Renal cortical epithelial cell (primary cell): ENCODE measurements at places on chromosomes 12 and 14.

DNA sequence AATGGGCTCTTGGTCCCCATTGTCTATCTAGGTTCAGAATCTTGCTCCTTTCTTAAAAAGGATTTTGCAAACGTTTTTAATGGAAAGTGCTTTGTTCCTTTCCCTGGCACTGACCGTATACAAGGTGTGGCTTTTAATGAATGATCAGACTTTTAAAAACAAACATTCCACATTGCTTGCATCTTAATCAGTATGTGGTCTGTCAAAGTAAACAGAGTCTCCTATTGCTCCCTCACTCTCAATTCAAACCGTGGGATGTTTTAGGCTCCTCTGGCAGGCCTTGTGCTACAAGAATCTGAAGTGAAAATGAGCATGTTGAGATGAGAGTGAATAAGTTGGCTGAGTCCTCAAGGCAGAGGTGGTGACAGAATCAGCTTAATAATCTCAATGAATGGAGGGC, 107.0 kb downstream of the VRK1 start:
- DNase-seq: peak; percentile 76

GRCh38 chr12:33676866-33677265, 237.2 kb upstream of the SYT10 start:
- DNase-seq: no peak

DNA sequence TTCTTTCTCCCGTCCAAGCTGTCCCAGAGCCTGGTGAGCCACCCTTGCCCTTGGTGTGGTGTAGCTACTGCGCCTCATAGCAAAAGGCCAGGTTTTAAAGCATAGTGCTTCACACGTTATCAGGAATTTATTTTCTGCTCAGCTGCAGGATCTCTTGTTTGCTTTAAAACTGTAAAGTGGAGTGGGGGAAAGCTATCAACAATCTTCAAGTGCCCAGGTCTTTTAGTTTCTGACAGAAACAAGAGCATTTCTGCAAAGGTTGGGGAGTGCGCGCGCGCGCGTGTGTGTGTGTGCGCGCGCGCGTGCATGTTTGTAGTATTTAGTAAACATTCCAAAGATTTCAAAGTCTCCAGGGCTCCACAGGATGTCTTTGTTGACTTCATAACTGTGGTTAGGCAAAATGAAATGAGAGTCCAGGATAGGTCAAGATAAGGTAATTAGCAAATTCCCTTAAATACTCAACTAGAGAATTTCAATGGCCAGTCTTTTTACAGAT, 45.5 kb downstream of the EML1 start:
- peak; percentile 57 for DNase-seq

- DNase-seq: no peak
Observed at GRCh38 chr14:30295980-30296379, 263.0 kb upstream of the G2E3 start.

DNA sequence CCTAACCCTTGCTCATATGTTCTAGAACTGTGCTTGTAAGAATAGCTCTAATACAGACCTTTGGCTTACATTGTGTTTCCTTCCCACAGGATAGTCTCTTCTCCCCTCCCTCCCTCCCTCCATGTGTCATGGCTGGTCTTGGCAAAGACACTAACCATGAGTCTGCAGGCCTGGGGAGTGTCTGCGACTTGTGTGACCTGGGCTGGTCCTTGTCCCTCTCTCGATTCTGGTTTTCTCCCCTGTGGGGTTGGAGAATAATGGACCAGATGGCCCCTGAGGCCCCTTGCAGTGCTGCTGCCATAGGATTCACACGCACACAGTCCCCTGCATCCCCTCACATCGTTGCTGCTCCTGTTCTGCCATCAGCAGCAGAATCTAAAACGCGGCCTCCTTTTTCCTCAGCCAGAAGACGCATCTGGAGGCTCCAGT, 30.3 kb downstream of the DEGS2 start:
- DNase-seq: no peak

DNA sequence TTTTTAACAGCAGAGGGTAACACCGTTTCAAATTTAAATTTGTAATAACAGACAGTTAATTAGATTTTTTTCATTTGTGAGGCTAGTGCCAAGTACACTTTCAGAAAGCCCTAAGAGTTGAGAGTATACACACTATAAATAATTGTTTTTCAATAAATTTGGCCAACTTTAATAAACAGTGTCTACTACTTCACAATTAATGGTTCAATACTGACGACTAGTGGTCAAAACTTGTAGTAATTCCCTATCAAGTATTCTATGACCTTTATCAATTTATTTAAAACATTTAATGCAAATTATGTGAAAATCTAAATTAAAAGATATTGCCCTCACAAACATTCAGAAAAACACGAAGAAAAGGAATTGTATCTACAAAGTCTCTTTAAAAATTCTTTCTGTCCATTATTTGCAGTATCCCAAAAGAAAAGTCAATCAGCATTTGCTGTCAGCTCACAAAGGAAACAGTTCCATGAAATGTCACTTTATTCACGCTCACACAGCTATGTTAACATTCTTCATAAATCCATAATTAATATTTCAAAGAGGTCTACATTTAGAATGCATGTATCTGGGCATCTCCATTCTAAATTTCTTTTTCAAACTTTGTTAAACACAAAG, 91.2 kb downstream of the CEP128 start:
- peak; percentile 52 for DNase-seq

- peak; percentile 59 for DNase-seq
Observed at GRCh38 chr12:57148469-57149244, 1.2 kb upstream of the LRP1-AS start.

DNA sequence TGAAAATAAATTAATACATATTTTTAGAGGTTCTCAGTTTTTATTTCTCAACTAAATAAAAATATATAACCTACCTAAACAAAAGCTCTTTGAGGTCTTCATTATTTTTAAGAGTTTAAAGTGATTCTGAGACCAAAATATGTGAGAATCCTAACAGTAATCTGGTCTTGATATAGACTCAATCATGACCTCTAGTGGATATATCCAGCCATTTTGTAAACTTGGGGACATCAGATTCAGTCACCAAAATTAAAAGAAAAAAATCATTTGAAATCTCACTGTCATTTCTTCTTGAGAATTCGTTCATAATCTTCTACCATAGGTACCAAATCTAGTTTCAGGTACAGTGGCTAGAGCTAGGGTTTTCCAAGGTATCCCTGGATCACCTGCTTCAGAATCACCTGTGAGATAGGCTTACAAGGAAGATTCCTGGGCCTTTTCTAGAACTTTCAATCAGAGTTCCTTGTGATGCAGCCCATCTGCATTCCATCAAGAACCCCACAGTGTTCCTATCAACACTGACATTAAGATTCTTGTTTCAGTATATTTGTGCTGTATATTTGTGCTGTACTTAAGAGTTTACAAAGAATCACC, 214.9 kb downstream of the ADAMTS20 start:
- DNase-seq: peak; percentile 65

GRCh38 chr14:100398044-100398443, 74.9 kb downstream of the SLC25A47 start:
- peak; percentile 85 for DNase-seq

GRCh38 chr14:53236708-53237107, 83.6 kb upstream of the DDHD1 start:
- no peak for DNase-seq

DNA sequence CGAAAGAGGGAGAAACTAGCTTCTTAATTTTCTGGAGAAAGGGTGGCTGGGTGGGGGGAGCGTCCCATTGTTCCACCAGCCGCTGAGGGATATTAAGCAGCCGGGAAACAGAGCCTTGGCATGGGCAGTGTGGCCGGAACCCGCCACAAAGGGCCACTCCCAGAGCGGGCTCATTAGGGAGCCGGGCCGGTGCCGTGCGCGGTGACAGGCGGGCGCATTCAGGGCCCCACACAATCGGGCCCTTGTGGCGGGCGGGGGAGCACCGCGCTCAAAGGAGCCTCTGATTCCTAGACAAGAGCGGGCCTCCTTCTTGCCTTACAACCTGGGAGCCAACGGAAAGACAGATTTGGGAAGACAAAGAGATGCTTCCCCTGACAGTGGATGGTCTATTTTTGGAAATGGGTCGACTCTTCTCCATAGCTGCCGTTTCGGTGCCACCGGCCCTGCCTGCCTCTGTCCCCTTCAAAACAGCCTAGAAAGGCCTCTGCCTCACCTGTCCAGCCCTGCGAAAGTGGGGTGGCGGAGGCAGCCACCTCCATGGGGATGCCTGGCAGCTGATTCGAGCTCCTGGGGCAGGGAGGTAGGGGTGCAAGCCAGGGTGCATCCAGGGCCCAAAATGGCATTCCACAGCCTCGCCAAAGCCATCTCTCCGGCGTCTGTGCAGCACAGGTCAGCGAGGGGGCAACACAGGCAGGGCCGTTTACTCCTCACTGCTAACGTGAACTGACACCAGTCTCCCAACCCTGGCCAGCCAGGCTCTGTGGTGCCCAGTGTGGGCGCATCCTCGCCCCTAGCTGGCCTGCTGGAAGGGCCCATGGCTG, 10.9 kb downstream of the CCDC85C start:
- no peak for DNase-seq

- DNase-seq: no peak
Observed at GRCh38 chr14:94364037-94364436, 24.4 kb downstream of the SERPINA1 start.

DNA sequence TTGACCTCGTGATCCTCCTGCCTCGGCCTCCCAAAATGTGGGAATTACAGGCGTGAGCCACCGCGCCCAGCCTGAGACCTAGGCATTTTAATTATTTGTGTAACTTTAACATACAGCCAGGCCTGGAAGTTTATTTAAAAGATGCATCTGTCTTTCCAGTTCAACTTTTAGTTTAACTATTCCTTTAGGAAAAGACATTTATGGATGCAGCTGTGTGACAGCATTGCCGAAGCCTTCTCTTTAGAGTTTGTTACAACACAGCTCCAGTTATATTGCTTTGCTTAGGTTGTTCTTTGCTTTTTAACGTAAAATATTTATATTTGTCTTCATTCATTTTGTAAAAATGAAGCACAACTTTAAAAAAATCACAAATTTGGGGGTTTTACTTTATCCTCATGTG, 67.0 kb downstream of the DIP2B start:
- DNase-seq: no peak

DNA sequence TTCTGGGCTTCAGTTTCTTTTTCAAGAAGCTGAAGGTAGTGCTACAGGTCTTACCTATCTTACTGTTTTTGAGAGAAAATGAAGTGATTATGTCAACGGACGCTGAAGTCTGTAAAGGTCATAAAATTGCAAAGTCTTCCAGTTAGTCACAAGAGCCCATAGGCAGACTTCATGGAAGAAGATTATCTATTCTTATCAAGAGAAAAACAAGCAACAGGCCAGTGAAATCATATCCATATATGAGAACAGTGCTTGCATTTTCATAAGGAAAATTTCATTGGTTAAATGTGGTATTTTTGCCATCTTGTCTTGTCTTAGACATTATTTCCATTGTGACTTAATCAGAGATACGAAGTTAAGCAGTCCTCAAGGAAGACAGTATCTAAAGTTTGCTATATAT, 412.7 kb upstream of the SEL1L start:
- DNase-seq: no peak

GRCh38 chr12:11595080-11595479, 54.4 kb upstream of the ETV6 start:
- no peak for DNase-seq

GRCh38 chr14:104939666-104940410, 15.2 kb downstream of the PLD4 start:
- no peak for DNase-seq

- DNase-seq: no peak
Observed at GRCh38 chr12:26874501-26875296, 41.7 kb upstream of the ITPR2 start.

DNA sequence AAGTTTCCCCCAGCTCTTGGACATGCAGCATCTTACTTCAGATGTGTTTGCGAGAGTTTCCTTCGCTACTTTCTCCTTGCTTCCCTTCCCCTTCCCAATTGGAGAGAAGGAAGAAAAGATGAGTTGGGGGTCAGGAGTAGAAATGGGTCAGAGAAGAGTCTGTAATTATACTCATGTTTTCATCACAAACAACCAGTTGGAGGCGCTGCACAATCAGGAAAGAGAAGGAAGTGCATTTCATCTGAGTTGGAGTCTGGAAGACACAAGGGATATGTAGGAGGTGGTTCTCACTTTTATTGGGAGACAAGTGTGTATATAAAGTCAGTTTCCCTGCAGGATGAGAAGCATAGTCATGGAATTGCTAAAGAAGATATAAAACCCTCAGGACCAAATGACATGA, 31.3 kb upstream of the VSX2 start:
- DNase-seq: no peak

DNA sequence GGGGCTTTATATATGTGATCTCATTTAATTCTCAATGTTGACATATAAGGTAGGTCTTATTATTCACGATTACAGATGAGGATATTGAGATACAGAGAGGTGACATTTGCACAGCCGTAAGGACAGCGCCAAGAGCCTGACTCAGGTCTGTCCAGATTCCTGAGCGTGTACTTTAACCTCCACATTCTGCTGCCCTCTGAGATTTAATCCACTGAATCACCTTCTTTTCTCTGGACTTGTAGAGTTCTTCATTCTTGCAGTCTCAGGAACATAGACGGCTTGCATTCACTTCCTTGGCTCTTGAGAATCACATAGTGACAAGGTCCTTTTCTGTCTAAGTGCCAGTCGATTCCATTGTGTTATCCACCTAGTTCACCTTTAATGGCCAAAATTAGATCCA, 141.0 kb upstream of the ARHGAP5 start:
- DNase-seq: peak; percentile 75

- no peak for DNase-seq
Observed at GRCh38 chr14:105356927-105357326, 41.4 kb upstream of the TEX22 start.

DNA sequence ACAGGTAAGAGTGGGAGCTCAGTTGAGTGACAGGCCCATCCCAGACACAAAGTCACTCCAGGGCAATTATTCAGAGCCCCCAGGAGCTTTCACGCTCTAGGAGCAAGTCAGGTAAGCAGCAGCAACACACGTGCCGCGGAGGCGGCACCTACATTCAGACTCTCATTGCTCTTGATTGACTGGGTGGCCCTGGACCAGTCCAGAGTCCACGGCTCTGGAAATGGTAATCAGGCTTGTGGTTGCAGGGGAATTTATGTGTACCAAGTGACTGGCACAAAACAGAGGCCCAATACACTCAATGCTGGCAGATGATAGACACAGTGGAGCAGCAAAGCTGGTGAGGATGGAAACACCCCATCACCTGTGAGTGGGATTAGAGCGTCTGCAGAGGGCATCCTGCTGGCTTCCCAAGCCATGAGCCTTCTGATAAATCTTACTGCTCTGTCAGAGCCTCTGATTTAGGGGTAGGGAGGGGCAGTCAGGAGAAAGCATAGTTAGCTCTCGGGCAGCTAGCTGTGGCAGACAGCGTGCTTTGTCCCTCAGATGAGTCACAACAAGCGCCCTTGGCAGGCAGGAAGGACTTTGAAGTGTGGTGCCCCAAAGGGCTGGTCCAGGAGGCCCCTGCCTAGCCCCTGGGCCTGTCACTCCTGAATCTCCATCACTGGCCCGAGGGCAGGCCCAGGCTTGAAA, 344.7 kb downstream of the CACNA1C start:
- no peak for DNase-seq
